Fibroblast of upper back skin (primary cell): ENCODE measurements at places on chromosomes 2 and 18.

DNA sequence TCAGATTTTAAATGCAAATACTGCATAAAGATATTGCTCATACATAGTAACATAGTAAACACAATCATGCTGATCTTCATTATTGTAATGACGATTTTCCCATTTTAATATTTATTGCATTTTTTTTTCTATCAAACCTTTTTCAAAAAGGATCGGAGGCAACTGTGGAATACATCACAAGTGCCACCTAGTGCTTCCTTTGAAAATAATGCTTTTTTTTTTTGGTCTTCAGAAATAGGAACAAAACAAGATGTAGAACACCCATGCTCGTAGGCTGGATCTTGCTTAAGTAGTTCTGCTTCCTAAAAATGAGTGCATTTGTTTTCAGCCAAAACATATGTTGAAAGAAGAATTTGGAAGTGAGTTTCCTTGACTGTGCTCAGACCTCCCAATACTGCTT is 35.7 kb upstream of the GPR155 start:
- peak; percentile 5 for DNase-seq

- DNase-seq: no peak
These were observed 365 bp downstream of the NDUFB3 start for GRCh38 chr2:201072201-201072530.

DNA sequence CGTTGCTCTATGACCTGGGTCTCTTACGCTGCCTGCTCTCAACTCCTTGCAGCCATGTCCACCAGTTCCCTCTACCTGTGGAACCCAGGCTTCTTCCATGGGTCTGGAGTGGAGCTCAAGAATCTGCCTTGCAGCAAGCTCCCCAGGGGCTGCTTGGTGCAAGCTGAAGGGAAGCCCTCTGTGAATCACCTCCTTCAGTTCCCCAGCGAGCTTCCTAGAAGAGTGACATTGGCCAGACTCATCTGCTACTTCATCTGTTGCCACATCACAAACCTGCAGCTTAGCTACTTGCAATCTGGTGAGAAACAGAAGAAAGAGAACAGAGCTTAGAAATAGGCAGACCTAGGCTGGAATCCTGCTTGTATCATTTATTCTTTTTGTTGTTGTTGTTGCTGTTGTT is 9.8 kb upstream of the EFR3B start:
- no peak for DNase-seq

DNA sequence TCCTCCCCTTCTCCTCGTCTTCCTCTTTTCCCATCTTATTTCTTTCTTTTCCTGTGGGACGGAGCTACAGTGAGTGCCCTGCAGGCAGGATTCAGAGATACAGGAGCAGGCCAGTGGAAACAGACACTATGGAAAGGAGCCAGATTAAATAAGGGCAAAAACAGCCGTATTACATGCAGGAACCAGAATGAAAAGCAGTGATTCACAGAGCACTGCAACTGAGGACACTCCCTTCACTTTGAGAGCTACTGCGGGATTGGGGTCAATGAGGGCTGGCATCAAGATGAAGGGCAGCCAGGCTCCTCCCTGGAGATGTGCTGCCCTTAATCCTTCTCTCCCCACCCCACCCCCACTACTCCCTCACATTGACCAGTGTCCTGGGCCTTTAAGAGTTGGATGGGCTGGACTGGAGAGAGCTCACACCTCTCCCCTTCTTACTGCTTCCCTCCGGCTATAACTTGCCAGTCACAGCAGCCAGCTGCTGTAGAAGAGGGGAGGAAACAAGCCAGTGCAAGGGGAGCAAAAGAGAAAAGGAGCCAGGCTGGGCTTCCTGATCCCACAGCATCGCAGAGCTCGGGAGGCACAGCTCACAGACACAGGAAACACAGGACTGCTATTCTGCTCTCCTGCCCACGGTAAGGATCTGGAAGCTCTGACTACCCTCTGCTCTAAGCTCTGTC is at the start of gene PLCD4:
TSS of gene PLCD4 (plus strand) at position 464 of the 680 bp plus-strand sequence. CDS start 7,841 bp downstream, outside the sequence.
- peak; percentile 66 for DNase-seq

GRCh38 chr2:66582987-66583880 is 148.3 kb downstream of the MEIS1 start:
- no peak for DNase-seq

- DNase-seq: peak; percentile 53
These were observed 204.8 kb downstream of the TFCP2L1 start for GRCh38 chr2:121080013-121080772.

DNA sequence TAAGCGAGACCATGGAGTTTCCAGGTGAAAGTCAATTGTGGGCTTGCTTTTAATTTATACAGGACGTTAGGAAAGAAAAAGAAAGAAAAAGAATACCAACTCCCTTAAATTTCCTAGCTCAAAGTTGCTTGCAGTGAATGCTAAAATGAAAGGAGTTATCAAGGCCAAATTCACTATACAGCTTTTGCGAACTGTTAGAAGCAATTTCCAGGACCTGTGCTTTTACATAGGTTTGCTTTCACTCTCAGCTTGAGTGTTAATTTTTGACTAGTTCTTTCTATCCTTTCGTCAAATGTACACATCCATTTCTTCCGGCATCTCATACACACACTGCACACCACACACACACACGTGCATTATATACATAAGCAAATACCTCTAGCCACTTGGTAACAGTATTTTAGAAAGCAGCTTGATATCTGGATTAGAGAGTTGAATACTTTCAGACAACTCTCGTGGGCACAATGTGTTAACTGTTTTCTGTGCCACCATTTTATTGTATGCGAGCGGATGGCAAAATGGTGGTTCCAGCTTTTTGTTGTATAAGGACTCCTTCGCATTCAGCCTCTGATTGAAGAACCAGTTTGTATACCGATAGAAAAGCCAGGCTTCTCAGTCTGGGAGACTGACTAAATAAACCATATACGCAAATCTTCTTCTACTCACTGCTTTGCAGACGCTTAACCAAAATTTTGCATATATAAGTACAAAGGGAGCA is 381.8 kb downstream of the MTX2 start:
- DNase-seq: no peak

GRCh38 chr18:26993568-26993967 is 128.1 kb upstream of the AQP4 start:
- no peak for DNase-seq

- DNase-seq: no peak
These were observed 106.2 kb downstream of the RTP5 start for GRCh38 chr2:241975593-241976284.

DNA sequence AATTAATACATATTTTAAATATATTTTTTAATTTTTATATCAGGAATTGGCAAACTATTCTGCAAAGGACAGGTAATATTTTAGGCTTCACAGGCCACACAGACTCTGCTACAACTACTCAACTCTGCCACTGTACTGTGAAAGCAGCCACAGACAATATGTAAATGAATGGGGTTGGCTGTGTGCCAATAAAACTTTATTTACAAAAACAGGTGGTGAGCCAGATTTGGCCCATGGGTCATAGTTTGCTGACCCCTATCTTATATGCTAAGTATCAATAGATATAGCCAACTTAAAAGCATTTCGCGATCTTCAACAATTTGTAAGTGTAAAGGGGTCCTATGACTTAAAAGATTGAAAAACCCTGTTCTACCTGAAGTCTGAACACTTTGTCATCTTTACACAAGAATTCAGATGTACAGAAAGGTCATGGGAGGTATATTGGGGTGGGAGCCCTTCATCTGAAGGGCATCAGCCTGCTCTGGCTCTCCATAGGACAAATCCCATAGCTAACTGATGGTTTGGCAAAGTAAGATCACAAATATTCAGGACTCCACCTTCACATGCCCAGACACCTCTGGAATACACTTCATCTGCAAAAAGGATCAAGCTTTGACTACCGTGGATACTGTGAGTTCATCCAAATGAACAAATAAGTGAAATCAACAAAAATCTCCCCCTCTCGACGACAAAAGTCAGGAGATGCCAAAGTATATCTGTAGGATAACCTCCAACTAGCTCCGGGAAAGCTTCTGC is 65.9 kb downstream of the C1D start:
- DNase-seq: no peak

DNA sequence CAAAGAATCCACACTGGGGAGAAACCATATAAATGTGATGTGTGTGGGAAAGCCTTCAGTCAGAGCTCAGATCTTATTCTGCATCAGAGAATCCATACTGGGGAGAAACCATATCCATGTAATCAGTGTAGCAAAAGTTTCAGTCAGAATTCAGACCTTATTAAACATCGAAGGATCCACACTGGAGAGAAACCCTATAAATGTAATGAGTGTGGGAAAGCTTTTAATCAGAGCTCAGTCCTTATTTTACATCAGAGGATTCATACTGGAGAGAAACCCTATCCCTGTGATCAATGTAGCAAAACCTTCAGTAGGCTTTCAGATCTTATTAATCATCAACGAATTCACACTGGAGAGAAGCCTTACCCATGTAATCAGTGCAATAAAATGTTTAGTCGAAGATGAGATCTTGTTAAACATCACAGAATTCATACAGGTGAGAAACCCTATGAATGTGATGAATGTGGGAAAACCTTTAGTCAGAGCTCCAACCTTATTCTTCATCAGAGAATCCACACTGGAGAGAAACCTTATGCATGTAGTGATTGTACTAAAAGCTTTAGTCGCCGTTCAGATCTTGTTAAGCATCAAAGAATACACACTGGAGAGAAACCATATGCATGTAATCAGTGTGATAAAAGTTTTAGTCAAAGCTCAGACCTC is 16.7 kb upstream of the ZSCAN30 start:
- DNase-seq: no peak

GRCh38 chr2:64779117-64779690 is 125.5 kb upstream of the SERTAD2 start:
- DNase-seq: peak; percentile 91

DNA sequence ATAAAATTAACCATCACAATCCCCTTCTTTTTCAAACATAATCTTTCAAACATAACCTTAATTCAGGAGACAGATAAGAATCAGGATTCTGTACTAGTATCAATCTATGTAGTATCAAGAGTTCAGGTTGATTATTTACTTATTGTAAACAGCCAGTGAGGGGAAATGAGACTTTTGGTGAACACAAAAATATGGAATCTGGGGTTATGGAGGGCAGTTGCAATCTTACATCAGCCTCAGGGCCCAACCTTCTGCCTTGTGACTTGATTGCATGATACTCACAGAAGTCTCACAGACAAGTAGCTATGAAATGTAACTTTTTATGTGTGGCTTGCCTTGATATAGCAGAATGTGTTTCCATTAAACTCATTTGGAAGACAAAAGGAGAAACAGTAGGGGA is 262.7 kb upstream of the THSD7B start:
- no peak for DNase-seq

- peak; percentile 53 for DNase-seq
These were observed 1220.2 kb upstream of the ACVR2A start for GRCh38 chr2:146624430-146625160.

GRCh38 chr18:13893418-13893760 is 21.9 kb downstream of the MC2R start:
- DNase-seq: no peak

- no peak for DNase-seq
These were observed 68.0 kb downstream of the FECH start for GRCh38 chr18:57518533-57518932.

DNA sequence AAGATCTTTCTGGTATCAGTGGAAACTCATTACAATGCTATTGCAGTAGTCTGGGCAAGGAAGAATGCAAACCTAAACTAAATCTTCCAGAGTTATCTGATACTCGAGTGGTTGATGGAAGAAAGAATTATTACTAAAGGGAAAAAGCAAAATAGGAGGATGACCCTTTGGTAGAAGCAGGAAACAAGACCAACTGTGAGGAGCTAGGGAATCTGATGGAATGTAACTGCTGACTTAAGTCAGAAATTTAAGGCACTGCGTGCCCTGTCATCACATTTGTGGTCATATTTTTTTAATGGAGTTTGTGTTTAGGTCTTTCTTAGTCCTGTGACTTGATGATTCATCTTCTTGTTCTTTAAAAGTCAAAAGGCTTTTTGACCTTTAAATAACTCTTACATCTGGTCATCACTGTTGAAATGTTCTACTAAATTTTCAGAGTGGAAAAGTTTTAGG is 36.5 kb upstream of the ARMC9 start:
- peak; percentile 99 for DNase-seq

DNA sequence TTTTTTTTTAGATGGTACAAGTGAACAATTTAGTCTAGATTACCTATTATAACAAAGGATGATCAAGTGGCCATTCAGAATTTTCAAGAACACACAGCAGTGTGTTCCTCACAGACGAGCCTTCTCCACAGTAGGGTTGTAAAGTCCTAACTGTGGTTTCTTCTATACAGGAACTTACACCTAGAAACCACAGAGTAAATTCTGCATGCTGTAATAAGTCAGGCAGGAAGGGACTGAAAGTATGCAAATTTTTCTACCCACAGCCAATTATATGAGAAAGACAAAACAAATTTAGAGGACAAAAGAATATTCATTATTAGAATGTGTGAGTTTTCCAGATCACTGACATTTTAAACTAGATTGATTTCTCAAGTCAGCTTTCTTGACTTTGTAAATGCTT is 99.5 kb downstream of the RBMS1 start:
- DNase-seq: no peak

DNA sequence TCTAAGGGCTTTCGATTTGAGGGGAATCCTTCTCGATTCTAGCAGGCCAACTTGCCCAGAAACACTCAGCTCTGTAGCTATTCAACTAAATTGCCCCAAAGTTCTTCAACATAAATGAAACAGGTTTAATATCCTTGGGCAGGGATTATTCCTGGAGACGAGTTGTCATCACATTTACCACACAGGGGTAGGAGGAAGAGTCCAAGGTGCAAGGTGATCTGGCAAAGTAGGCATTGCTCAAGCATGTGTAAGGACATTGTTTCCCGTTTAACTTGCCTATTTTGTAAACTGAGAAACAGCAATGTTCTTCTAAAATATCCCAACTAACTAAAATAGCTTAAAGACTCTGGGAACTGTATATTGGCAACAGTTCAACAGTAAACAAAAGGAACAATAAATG is 814.3 kb downstream of the BCL11A start:
- no peak for DNase-seq

- DNase-seq: no peak
These were observed 21.7 kb downstream of the IL1R2 start for GRCh38 chr2:102013206-102014040.
